Hypothalamus (tissue), 51 donors: ENCODE measurements at places on chromosomes 7 and 10.

- DNase-seq, result no peak
These were observed 822 bp downstream of the SAMD9L start for GRCh38 chr7:93147363-93147762.

GRCh38 chr10:1251769-1252168, 195.6 kb downstream of the WDR37 start:
- no peak for DNase-seq

GRCh38 chr7:36827726-36828703, 103.7 kb upstream of the AOAH start:
- no peak for DNase-seq

GRCh38 chr10:84140036-84140379, 699 bp downstream of the GHITM start:
- no peak for DNase-seq

DNA sequence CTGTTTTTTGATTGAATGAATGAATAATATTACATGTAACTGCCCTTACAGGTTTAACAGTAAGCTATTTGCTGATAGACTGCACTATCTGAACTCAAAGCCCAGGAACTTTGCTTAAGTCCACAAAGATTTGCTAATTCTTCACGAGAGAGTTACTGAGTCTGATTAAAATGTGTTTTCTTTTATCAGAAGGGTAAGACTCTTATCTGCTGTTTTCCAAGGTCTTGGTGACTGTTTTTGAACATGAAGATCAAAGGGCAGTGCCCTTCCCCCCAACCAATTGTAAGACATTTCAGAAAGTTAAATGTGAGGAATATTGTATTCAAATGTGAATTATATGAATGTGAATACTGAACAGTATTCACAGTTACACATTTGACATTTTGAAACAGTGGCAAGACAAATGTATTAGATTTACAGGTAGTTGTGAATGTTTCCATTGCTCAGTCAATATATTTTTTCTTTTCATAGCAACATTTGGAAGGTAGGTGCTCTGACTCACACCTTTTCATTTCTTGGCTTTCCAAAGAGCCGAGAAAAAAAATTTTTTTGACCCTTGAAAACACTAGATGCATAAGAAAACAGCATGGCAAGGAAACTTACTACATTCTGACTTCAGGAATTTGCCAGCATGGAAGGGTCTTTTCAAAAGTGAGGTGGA, 62.7 kb downstream of the DKK1 start:
- DNase-seq, result no peak

DNA sequence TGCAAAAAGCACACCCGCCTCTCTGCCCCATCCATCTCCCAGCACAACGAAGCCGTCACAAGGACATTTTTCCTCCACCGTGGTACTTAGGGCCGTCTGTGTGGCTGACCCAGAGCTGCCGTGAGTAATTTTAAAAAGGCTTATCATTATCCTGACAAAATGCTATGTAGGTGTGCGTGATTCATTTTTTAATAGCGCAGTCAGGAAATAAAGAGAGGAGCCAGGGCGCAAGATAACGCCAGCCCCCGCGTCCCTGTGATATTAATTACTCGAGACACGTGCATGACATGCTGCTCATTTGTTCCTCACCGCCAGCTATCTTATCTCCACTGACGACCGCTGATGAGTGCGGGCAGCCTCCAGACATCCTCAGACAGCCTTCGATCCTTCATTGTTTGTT, 332.7 kb upstream of the PFKP start:
- no peak for DNase-seq
